ENCODE measurements at places on chromosomes 12 and 14.

GRCh38 chr12:112349431-112349830, 32.8 kb downstream of the HECTD4 start:
- no peak for DNase-seq

- no peak for DNase-seq
Observed at GRCh38 chr12:92438641-92439419, 264.0 kb upstream of the PLEKHG7 start.

GRCh38 chr12:130104571-130105106, 57.6 kb upstream of the FZD10 start:
- no peak for DNase-seq

DNA sequence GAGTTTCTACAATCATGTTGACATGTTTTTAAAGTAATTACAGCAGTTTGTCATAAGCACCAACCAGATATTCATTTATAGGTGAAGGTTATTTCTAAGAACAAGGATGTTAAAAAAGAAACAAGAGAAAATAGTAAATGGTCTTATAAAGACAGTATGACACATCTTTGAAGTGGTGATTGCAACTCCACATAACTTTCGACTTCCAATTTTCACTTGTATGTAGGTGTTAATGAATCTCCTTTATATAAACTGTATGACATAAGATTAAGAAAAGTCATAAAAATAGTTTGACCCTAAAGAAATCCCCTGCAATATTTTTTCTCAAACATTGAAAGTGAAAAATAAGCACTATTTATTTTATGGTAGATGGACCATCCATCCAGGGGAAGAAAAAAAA, 144.8 kb upstream of the PTPRQ start:
- DNase-seq = no peak

DNA sequence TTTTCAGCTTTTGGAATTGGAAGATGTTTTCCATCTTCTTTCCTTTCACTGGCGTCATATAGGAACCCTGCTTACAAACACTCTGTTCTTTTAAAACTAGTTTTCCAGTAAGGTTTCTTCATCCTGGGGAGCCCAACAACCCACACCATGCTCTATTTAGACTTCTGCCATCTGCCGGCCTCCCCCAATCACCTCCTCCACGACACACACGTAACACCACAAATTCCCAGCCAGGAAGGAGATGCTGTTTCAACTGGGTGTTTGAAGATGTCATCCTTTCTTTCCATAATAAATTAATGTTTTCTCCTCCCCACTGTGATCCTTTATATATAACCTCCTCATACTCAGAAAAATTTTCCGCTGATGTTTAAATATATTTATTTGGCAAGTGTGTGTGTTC, 231.4 kb upstream of the DDHD1 start:
- no peak for DNase-seq

GRCh38 chr12:563250-563781, 99.9 kb downstream of the NINJ2 start:
- DNase-seq = no peak

GRCh38 chr12:64450711-64451486, 1.0 kb upstream of the TBK1 start:
- DNase-seq = no peak

GRCh38 chr12:111426344-111427185, 20.8 kb downstream of the SH2B3 start:
- no peak for DNase-seq

GRCh38 chr12:3199551-3200031, 122.4 kb downstream of the TSPAN9 start:
- no peak for DNase-seq

GRCh38 chr12:128474916-128475315, 207.9 kb downstream of the TMEM132C start:
- DNase-seq = no peak

DNA sequence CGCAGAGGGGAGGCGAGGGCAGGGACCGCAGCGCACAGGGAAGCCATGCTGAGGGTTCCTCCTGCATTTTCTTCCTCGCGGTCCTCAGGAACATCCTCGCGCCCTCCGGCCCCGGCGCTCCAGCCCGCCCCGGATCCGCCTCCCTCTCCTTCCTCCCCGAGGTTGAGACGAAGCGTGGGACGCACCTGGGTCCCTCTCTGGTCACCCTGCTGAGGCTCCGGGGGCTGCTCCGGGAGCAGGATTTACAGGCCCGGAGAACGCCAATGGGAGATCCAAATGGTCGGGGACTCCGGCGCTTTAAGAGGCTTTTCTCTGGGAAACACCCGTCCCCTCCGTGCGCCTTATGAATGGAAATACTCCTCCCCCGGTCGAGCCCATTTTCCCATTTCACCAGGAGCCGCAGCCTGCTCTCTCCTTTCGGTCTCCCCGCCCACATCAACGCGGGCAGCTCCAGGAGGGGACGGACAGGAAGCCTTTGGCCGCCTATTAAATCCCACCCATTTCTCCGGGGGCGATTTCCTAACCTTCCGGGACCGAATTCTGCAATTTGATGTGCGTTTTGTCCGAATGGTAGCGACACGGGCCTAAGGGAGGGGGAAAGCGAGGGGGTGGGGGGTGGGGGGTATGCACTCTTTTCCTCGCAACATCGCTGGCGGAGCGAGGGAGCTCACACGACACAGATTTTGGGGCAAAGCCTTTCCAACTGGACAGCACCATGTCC, at the start of gene UNC79:
UNC79 (plus strand) TSS at position 625 of the 721 bp plus-strand sequence; CDS start at position 716, 91 bp downstream.
- no peak for DNase-seq

GRCh38 chr12:26092346-26093105, 32.3 kb downstream of the BHLHE41 start:
- no peak for DNase-seq

GRCh38 chr14:105384605-105385321, 13.6 kb upstream of the TEX22 start:
- DNase-seq = no peak

DNA sequence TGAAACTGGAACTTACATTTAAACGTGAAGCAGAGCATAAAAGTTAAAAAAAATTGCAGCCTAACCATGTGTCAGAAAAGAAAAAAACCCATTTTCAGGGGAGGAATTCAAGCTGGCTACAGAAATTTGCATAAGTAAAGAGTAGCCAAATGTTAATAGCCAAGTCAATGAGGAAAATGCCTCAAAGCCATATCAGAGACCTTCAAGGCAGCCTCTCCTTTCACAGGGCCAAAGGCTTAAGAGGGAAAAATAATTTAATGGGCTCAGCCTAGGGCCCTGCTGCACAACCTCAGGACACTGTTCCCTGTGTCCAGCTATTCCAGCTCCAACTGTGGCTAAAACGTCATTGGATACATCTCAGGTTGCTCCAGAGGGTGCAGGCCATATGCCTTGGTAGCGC, 749.5 kb downstream of the FLRT2 start:
- DNase-seq = no peak

- peak; percentile 75 for DNase-seq
Observed at GRCh38 chr14:50520947-50521815, 11.2 kb downstream of the MAP4K5 start.

- no peak for DNase-seq
Observed at GRCh38 chr12:127293507-127294310, 973.3 kb upstream of the TMEM132C start.

GRCh38 chr12:50061946-50062686, 4.7 kb downstream of the ASIC1 start:
- DNase-seq = no peak

- DNase-seq = no peak
Observed at GRCh38 chr14:103123634-103124500, 606 bp downstream of the TNFAIP2 start.

DNA sequence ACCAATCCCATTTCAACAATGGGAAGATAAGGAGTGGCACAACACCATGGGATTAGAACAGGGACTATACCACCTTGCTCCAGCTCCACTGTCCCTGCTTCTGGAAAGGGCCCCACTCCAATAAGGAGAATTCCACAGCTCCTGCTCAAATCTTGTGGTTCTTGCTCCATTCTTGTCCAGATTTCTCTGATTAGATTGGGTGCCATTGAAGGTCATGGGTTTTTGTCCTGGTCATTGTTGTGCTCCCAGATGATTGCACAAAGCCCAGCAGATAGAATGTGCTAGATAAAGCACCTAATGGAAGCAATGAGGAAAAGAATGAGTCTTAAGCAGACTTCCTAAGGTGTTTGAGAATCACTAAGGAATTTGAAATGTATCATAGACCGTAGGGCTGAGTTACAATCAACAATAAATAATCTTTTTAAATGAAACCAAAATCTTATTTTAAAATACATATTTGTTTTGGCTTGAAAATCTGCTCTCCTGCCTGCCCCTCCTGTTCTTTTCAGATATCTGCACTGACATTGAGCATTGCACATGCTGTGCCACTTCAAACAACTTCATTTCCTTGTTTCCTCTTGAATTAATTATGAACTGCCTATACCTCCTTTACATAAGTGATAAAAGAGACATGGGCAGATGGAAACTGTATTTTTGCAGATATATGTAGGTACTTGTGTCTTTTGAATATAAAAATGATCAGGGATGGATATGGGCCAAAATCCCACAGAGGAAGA, 115.9 kb downstream of the FGD4 start:
- no peak for DNase-seq

- peak; percentile 72 for DNase-seq
Observed at GRCh38 chr14:74941676-74942097, 13.7 kb downstream of the PGF start.

DNA sequence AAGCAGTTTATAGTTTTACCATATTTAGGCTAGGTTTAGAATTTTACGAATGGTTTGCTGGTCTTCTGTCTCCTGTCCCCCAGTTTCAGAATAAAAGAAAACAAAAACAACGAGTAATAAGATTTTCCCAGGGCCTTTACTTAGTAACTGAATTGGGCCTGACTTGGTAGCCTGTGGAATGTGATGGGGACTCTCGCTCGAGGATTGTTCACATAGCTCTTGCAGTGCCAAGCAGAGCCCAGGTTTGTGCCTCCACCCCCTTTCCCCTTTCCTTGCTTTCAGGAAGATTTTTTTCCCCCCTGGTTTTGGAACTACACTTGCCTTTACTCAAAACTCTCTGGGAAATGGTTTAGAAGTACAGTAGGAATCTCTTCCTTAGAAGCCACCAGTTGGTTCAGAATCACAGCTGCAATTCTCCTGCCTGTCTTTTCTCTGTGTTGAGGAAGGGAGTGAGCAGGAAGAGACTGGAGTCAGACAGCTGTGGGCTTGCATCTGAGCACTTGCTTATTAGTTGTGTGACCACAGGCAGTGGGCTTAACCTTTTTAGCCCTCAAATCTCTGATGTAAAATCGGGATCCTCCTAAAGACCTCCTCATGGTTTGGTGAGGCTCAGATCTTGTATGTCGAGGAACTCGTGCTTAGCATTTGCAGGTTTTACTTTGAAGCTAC, 501.2 kb downstream of the PCNX1 start:
- DNase-seq = no peak

DNA sequence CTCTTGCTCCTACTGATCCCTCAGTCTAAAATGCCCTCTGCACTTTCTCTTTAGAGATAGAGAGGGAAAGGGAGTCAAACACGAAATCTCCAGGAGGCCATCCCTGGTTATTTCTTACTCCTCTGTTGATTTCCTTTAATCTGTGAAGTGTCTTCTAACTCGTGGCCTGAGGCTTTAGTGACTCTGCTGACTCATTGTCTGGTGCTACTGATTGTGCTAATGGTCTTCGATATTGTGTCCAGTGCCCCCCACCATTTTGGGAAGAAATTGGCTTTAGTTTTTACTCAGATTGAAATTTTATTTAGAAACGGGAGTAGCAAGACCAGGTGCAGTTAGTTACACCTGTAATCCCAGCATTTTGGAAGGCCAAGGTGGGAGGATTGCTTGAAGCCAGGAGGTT, 839 bp downstream of the CLEC9A start:
- DNase-seq = no peak

GRCh38 chr12:97960225-97960624, 497.6 kb downstream of the RMST start:
- DNase-seq = no peak

- DNase-seq = no peak
Observed at GRCh38 chr12:51911788-51912711, 4.7 kb downstream of the ACVRL1 start.
